ENCODE measurements at places on chromosomes 5 and 9.

DNA sequence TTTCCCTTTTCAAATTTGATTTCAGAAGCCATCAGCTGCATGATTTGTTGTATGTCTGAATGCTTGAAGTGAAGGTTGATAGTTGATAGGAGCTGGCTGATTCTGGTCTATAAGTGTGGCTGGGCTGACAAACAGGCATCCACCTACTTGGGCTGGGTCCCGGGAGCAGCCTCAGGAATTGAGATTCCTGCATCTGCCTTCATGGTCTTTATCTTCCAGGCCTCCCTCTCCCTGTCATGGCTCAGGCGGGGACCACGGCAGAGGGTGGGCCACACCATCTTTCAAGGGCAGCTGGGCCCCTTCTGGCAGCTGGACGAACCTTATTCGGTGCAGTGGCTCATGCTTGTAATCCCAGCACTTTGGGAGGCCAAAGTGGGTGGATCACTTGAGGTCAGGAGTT is 55.9 kb downstream of the ROPN1L start:
- no peak for ATAC-seq

DNA sequence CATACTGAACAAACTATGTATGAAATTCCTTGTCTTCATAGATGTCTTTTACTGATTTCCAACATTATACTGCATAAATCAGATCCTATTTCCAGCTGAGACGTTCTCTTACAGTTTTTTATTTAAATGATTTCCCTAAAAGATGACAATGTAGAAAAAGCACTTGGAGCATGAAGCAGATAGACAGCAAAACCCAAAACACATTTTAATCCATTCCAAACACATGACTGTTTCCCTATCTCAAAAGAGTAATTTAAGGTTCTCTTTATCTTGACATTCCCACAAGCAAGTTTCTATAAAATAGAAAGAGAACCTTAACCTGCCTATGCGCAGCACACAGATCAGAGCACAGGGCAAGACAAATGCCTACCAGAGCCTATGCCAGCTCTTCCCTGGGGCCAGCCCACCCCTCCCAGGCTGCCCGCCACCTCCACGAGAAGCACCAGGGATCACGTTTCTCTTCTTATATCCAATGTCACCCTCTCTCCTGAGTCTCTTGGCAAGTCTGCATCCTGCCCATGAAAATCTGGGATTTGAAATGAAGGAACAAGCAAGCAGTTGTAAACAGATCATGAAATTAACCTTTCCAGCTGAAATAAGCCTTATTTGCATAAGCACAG is 52.4 kb downstream of the RETREG1 start:
- ATAC-seq: no peak

DNA sequence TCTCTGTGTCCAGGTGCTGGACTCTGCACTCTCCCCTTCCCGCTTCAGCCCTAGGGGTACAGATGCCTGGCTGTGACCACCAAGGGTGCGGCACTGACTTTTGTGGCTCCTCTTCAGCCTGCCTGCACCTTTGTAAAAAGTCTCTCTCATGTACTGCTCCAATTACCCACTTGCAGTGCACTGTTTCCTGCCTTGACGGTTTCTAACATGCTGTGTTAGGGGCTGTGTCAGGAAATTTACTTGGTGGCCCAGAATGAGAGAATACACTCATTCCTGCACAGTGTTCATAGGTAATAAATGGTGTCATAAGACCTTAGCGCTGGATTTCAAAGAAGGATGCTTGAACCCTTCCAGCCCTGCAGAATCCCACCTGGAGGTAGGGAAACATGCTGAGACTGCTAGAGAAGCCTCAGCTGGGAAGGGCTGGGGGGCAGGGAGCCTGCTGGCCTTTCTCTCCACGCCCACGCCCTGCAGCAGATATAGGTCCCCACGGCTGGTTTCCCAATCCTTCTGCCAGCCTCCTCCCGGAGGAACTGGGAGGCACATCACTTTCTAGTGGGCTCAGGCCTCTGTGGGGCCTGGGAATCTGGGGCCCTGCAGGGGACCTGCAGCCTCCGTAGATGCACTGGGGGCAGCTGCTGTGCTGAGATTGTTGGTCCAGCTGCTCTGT is 17.6 kb upstream of the HRH2 start:
- ATAC-seq: no peak

GRCh38 chr5:20113931-20114330 is 125.9 kb upstream of the CDH18 start:
- ATAC-seq: no peak
